G401 (cell line): ENCODE measurements at places on chromosomes 2 and 18.

- DNase-seq, result no peak
Observed at GRCh38 chr18:9091066-9091476, 11.4 kb upstream of the NDUFV2 start.

GRCh38 chr2:138708682-138709241 is 71.4 kb downstream of the NXPH2 start:
- no peak for DNase-seq

DNA sequence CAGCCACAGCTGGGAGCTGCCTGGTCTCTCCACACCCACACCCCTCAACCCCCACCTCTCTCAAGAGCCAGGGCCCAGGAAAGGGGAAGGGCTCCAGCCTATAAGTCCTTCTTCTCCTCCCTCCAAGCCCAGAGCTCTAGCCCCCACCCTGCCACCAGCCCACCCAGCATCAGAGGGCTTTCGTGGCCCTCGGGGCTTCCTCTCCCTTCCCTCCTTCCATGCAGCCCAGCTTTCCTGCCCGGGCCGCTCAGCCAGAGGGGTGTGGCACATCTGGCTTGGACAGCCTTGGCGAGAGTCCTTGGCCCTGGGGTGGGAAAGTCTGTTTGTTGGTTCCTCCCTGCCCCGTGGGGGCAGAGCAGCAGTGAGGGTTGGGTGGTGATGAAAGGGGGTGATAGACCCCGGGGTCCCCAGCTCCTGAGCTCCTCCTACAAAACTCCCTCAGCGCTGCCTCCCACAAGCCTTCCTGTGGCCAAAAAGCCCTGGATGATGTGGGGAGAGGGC is 7.0 kb downstream of the TNS1 start:
- no peak for DNase-seq

DNA sequence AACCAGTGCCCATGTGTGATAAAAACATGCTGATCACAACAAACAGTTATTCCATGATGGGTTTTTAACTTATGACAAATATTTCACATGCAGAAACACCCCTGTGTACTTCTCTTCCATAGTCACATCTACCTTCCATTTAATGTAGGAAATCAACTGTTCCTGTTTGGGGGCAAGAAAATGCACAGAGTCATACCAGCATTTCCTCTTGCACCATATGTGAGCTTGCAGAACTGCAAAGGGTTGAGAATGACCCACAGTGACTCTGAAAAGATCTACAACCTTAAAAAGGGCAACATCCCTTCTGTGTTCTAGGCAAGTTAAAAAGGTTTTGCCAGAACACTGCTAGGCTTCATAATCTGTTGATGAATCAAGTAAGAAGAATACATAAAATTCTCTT is 9.9 kb downstream of the BMP10 start:
- DNase-seq, result no peak

- no peak for DNase-seq
Observed at GRCh38 chr2:237201461-237202287, 116.0 kb downstream of the COPS8 start.

DNA sequence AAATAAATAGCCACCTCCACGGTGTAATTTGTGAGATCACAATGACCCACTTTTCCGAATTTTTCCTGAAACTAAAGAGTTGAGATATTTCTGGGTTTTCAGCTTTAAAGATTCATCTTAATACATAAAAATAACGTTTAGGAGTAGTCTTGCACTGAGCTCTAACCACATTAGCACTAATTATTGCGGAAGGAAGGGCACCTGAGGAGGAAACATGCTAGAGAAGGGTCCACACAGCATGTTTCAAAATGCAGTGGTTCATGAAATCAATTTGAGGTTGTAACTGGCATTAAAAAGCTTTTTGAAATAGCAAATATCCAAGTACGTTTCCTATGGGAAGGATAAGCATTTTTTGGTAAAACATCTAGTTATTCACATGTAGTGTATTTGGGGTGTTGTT is 8.4 kb downstream of the INPP4A start:
- DNase-seq, result no peak

DNA sequence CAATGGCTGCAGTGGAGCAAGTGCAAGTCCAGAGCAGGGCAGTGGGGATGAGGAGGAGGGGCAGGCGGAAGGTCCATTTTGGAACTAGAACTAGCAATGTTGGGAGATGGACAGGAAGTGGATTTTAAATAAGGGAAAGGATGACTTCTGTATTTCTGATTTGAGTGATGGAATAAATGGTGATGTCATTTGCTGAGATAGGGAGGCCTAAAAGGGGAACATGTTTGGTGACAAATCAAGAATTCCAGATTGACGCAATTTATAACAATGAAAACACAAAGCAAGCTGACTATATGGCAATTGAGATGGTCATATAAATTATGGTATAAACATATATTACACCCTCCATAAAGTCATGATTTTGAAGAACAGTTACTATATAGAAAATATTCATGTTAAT is 209.3 kb downstream of the SS18 start:
- DNase-seq, result no peak

GRCh38 chr2:192735447-192735846 is 540.7 kb upstream of the TMEFF2 start:
- DNase-seq, result no peak

GRCh38 chr18:38695559-38696280 is 1130.1 kb upstream of the CELF4 start:
- DNase-seq, result no peak
